ENCODE measurements at places on chromosomes 5 and 9.

DNA sequence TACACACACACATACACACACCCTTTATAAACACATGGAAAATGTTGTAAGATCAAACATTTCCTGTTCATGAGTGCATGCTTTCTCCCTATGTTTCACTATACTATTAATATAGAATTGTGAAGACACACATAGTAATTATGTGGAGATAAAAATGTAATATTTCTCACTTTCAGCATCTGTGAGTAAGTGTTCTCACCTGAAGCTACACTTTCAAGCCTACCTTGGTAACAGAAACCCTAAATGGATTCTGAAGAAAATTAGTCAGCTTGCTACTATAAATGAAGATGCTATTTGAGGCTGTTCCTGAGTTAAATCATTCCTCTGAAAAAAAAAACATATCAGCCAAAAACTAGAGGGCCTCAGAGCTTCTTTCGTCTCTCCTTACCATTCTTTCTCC, 81.1 kb upstream of the GNA14 start:
- DNase-seq, result no peak

DNA sequence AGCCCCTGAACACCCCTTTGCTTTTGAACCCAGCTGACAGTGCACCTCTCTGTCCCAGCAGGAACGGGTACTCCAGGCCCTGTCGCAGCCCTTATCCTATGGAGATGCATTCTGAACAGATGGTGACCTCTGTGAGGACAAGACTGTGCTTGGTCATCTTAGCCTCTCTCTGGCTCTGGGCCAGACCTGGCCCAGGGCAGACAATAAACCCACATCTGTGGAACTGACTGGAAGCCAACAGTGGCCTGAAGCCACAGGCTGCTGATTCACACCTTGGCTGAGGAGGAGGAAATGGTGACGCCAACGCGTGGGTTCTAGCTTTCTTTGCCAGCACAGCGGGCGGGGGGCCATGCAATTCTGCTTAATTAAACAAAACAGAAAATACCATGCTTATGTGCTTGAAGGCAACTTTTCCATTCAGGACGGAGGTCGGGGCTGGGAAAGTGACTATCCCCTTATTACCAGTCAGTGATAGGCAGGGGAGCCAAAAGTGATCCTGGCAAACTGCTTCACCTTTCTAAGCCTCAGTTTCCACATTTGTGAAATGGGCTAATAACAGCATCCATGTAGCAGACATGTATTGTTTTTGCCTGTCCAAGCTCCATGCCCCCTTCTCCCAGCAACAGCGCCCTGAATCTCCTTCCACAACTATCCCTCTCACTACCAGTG, 10.8 kb downstream of the SH3PXD2B start:
- no peak for DNase-seq

- DNase-seq, result no peak
These were observed 109.0 kb downstream of the GABBR2 start for GRCh38 chr9:98599566-98600216.

- DNase-seq, result no peak
These were observed 143.6 kb upstream of the ADRA1B start for GRCh38 chr5:159772698-159773061.

DNA sequence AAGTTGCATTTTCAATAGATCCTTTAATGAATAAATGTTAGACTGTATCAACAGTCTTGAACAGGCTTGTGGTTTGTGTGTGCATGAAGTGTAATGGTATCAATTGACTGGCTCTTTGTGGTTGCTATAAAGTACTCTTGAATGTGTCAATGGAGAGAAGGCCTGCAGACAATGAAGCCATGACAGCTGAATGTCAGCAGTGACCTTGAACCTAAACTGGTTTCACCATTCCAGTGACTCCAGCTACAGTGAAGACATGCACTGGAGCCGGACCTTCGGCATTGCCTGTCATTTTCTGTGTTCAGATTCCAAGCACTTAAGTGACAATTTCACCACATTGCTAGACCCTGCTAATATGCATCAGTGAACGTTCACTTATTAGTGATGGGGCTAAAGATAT, 276.0 kb upstream of the TMEM161B start:
- no peak for DNase-seq

- no peak for DNase-seq
These were observed 3.7 kb upstream of the GPX3 start for GRCh38 chr5:151016700-151017099.

DNA sequence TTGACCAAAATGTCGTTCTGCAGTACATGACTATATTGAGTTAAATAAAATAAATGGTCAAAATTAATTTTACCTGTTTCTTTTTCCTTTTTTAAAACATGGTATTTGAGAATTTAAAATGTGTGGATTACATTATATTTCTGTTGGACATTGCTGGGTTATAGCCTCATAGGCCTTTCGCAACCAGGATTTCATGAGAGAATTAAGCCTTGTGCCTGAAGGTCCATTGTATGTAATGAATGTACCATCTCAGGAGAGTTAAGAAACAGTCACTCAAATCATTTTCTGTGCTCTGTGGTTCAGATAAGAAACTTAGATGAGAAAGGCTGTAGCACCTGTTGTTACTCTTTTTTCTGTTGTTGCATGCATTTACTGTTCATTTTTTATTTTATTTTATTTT, 103.5 kb downstream of the ANGPTL2 start:
- DNase-seq, result no peak

- DNase-seq, result no peak
These were observed 1312.0 kb upstream of the WWC1 start for GRCh38 chr5:166979307-166979895.

- DNase-seq, result no peak
These were observed 62.9 kb downstream of the MUSK start for GRCh38 chr9:110731437-110732028.

- no peak for DNase-seq
These were observed 285.8 kb upstream of the MEF2C start for GRCh38 chr5:89168766-89169165.

DNA sequence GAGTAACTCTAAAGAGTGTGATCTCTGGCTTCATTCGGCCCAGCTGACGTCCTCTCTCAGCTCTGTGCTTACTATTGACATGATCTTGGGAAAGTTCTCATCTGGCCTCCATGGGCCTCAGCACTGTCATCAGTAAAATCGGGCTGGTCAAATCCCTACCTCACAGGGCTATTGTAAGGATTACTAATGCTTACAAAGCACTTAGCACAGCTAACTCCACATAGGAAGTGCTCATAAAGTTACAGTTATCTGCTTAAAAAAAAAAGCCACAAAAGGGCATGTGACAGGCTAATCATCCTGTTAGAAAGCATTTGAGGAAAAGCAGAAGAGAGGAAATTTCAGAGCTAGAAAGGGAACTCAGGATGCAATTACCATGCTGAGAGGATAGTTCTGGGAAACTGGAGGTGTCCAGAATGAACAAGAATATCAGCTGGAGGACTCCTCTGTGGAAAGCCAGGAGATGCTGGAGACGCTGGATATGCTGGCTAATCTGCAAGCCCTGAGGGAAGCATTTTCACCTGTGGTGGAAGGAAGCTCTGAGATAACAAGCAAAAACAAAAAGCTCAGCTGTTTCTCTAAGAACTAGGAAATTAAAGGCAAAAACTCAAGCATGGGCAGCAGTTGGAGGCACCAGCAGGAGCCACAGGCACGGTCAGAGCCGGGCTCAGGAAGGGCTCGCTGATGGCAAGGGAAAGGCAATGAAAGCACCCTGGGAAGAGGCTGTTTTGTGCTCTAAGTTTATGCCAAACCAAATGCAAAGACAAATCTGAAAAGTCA, 4.4 kb upstream of the BHMT start:
- DNase-seq, result no peak

DNA sequence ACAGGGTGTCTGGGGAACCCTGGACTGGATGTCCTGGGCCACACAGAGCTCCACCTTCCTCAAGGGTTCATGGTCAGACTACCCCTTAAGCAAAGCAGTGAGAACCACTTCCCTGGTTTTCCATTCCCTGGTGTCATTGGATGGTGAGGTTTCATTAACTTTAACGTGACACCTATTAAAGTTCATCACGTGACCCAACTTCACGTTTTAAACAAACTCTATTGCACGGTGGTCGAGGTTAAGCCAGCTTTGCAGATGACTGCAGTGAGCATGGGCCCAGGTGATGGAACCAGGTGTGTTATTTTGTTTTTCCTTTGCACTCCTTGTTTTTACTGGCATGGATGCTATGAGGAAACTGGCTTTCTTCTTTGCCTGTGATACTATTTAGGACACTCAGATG, 385.7 kb upstream of the IRX1 start:
- no peak for DNase-seq

DNA sequence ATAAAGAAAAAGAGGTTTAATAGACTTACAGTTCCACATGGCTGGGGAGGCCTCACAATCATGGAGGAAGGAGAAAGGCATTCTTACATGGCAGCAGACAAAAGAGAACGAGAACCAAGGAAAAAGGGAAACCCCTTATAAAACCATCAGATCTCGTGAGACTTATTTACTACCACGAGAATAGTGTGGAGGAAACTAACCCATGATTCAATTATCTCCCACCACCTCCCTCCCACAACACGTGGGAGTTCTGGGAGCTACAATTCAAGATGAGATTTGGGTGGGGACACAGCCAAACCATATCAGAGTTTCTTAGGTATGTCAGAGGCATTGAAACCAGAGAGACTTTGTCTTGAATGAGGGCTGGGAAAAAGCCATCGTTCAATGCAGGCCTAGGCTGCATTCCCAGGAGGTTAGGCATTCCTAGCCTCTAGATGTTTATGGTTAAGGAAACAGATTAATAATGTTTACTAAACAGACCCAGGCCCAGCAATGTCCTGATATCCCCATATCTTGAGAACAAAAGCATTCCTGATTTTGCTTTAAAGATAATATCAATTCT, 7.5 kb upstream of the PAIP1 start:
- DNase-seq, result no peak

DNA sequence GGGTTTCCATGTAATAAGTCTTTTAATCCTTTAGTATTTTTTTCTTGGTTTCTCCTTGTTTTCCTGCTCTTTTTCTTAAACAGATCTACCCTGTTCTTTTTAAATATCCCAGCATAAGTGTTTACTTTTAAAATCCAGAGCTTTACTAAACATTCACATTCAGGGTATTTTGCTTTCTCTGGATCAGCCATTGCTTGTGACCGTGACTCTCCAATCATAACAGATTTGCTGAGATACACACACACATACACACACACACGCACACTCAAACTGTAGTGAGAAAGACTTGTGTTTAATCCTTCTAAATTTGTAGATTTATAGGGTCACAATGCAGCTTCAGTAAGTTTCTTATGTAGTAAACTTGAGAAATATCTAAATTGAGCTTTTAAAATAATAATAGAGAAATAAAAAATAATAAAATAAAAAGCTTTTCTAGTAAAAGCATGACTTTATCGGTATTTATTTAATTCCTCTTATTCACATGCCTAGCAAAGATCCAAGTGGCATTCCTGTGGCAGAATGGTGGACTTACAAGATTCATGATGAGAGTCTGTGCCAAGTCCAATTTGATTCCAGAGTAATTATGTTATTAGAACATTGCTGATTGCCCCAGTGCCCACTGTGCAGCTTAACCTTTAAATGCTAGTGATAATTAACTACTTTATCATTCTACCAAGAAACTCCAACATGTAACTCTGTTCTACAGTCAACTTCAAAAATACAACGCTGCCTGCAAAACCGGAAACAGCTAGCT, 129.0 kb downstream of the TLE4 start:
- DNase-seq, result no peak

DNA sequence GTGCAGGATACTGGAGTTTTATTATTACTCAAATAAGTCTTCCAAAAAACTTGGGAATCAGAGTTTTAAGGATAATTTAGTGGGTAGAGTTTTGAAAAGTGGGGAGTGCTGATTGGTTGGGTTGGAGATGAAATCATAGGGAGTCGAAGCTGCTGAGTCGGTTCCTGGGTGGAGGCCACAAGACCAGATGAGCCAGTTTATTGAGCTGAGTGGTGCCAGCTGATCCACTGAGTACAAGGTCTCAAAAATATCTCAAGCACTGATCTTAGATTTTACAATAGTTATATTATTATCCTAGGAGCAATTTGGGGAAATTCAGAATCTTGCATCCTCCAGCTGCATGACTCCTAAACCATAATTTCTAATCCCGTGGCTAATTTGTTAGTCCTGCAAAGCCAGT, 804.9 kb upstream of the SEMA6A start:
- no peak for DNase-seq

DNA sequence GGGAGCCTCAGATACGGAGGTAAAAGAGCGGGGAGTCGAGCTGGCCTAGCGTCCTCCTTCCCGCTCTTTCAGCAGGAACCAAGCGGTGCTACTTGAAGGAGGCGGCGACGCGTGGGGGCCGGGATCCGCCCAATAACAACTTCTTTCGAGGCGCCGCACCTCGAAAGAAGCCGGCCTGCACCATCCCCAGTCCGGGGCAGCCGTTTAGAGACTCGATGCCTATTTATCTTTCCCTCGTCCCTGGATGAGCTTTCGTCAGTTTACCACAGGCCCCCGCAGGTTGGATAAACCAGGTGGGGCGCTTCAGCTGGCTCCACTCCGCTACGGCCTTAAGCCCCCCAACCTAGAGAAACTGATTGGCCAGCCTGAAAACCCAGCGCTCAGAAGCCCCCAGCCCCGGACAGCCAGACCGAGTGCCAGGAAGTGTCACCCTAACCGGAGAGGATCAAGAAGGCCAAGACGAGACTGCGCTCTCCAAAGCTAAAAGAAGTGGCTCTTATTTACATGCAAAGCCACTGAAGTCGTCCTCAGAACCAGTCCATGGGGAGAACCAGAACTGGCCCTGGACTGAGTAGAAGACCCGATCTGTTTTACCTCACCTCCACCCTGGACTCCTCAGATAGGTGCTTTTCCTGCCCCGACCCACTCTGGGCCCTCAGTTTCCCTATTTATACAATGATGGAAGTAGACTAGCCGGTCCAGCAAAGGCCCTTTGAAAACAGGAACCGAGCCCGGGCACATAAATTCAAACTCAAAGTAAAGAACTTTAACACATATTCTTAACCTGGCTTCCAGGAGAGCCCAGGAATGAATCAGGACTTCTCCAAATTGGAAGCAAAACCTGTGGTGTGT, 1.4 kb downstream of the HAND1 start:
- DNase-seq, result no peak

- DNase-seq, result no peak
These were observed 12.5 kb upstream of the CHD1 start for GRCh38 chr5:98941131-98941883.

DNA sequence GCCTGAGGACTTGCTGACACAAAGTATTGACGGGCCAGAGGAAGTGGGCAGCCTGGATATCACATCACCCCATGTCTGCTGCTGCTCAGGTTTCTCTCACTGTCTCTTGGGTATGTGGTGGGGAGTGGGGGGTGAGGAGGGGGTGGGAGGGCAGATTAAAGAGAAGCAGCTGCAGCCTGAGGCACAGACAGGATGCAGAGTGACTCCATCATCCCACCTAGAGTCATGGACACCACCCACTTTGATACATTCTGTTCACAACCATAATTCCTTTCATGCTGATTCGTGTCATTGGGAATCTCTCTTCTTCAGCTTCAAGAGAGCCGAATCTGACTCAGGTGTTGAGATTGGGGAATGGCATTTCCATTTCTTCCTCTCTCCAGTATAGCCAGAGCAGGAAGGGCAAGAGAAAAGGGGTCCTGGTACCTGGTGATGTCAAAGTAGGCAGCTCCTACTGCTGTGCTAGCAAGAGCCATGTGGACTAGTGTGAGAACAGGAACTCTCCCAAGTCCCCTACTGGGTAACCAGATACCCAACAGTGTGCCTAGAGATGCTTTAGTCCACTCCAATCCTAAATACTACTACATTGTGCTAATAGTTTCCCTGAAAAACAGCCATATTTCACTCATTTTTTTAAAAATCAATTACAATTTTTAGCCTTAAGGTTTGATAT, 22.4 kb downstream of the GRAMD2B start:
- DNase-seq, result no peak

GRCh38 chr9:4130166-4130565, 169.7 kb downstream of the GLIS3 start:
- DNase-seq, result no peak

Measured in NCI-H2227 treated with DMSO at 0.1 percent for 48 hours (cell line).